ENCODE measurements at places on chromosomes 2 and 18. TPM values are rescaled to one million over a fixed set of nuclear protein-coding genes. Genes with fewer than 3 reads are reported as not detected.

DNA sequence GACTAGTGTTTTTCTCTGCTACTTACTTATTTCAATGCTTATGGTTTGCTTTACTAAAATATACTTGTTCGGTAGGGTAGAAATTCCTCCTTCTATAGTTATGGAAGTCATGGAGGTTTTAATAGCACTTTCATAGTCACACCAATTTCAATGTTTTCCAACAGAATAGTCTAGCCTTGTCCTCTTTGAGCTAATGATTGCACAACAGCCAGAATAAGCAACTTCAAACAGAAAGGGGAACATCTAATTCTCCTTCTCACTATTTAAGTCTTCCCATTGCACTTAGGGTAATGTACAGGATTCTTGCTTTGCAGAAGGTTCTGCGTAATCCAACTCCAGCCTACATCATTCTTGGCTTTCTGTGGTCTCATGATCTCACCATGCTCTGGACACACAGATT, 287.7 kb upstream of the GCFC2 start:
- DNase-seq, result no peak

- peak; percentile 34 for DNase-seq
Measured at GRCh38 chr2:234483568-234484251, 13.2 kb downstream of the ARL4C start.

DNA sequence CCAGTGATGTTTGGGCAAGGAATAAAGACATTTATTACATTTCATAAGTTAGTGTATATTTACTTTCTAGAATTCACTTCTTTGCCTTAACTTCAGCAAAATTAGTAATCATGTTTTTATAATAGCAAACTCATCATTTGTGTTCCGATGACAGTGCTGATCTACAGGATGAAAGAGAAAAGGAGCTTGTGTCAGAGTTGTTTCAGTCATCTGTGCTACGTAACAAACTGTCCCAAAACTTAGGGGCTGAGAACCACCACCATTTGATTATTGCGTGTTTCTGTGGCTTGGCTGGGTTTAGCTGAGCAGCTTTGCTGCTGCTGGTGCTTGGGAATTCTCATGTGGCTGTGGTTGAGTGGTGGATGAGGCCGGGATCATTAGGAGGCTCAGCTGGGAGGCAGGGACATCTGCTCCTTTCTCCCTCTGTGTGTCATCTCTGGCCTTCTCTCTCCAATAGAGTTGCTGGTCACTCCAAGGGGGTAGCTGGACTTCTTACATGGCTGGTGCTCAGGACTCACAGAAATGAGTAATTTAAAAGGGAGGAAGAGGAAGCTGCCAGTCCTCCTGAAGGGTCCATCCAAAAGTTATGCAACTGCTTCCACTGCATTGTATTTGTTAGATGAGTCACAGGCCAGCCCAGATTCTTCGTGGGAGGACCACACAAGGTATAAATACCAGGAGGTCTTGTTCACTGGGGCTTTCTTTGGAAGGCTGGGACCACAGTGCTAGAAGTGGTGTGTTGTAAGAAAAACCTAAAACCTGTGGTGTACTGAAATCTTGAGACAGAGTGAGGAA, 43.4 kb upstream of the HAAO start:
- DNase-seq, result no peak

GRCh38 chr18:59846814-59847490, 52.8 kb upstream of the PMAIP1 start:
- DNase-seq, result peak; percentile 67

- DNase-seq, result no peak
Measured at GRCh38 chr2:111116011-111116746, 4.5 kb upstream of the BCL2L11 start.

DNA sequence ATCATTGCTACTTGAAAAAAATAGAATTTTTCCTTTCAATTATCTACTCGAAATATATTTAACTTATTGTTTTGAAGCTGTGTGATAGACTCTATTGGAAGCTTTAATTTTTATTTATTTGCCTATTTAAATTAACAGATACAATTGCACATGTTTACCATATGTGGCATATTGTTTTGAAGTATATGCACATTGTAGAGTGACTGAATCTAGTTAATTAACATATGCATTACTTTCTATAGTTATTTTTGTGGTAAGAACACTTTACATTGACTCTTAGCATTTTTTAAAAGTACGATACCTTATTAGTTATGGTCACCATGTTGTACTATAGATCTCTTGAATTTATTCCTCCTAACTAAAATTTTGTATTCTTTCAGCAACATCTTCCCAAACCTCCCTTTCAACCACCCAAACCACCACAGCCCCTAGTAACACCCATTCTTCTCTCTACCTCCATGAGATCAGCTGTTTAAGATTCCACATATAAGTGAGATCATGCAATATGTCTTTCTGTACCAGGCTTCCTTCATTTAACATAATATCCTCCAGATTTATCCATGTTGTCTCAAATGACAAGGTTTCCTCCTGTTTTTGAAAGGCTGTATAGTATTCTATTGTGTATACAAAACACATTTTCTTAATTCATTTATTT, 58.5 kb upstream of the SPHKAP start:
- no peak for DNase-seq

GRCh38 chr18:49548229-49548636, 13.6 kb upstream of the LIPG start:
- DNase-seq, result no peak

- no peak for DNase-seq
Measured at GRCh38 chr18:65380986-65381385, 369.8 kb upstream of the CDH7 start.

DNA sequence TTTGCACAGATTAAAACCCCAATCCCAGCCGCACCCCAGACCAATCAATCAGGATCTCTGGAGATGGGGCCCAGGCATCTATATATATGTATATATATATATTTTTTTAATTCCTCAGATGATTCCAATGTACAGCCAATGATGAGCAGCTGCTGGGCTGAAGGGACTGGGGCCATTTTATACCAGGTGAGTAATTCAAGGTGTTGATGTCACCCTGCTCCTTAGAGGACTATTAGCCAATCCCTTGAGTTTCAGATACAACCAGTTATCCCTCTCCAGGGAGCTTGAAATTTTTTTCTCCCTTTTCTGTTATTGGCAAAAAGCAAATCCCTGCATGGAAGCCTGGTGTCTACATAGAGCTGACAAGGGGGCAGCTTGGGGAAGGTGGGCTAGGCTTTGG, 59.8 kb downstream of the MCFD2 start:
- DNase-seq, result no peak

GRCh38 chr2:207502577-207503198, 27.1 kb upstream of the CREB1 start:
- DNase-seq, result no peak

DNA sequence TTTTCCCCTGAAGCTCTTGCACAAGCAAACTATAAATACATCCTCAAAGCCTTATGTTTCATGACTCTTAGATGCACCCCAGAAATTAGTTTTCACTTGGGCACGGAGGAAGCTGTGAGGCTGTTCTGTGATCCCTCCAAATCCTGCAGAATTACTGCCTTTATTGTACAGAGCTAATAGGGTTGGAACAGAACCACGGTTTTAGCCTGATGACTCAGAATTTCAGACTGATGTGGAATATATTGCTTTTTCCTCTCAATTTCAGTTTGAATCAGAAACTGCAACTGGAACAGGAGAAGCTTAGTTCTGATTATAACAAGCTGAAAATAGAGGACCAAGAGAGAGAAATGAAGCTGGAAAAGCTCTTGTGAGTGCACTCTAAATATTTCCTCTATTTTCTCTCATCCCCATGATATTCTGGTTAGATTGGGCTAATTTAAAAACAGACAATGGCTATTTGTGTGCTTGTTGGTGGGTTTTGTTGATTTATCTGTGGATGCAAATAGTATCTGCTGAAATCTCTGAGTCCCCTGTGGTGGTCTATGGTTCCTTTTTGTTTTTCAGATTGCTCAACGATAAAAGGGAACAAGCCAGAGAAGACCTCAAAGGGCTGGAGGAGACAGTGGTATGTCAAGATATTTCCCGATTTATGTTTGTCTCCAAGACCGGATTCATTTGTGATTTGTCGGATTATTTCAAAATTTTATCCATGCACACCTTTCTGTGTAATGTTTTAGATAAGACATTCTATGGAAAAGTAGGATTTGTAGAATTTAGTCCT, 38.2 kb upstream of the LYPD6B start:
- no peak for DNase-seq

DNA sequence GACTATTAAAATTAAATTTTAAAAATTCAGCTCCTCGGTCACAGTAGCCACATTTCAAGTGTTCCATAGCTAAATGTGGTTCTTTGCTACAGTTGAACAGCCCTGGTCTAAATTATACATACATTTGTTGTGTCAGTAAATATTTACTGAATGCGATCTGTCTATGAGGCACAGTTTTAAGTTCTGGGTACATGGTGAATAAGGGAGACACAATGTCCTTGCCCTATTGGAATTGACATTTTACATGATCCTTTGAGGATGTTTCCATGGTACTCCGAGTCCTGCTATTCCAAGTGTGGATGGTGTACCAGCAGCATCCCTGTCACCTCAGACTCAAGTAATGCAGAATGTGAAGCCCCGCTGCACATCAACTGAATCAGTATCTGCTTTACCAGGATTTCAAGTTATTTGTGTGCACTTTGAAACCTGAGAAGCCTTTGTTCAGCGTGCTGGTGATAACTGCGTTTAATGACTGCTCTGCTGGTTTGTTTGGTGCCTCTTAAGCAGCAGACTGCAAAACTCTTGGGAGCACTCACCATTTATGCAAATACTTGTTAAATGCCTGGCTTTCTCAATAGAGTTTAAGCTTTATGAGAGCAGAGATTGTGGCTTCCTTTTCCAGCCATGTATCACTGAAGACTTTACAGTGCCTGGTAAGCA, 1.5 kb downstream of the GALNT1 start:
- no peak for DNase-seq

- DNase-seq, result peak; percentile 87
Measured at GRCh38 chr2:160205505-160205904, 5.4 kb upstream of the ITGB6 start.

DNA sequence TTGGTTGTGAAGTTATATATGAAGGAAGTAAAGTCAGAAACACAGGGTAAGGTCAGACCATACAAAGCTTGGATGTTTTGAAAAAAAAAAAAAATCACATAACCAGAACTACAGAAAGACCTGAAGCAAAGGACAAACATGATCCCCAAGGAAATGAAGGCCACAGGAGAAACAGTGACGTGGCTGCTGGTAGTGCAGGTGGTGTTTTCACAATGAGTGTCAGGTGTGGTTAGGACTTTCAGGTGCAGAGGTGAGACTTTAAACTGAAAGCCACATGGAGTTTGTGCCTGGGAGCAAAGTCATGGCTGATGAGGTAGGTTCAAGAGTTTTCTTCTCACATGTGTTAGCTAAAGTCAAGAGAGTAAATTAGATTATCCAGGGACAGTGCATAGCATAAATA, 270.7 kb downstream of the PIEZO2 start:
- DNase-seq, result no peak

- no peak for DNase-seq
Measured at GRCh38 chr2:176151442-176152287, at the start of gene HOXD4. Gene HOXD4 (plus strand): TSS chr2:176151550. CDS start chr2:176151634, 84 bp downstream.

DNA sequence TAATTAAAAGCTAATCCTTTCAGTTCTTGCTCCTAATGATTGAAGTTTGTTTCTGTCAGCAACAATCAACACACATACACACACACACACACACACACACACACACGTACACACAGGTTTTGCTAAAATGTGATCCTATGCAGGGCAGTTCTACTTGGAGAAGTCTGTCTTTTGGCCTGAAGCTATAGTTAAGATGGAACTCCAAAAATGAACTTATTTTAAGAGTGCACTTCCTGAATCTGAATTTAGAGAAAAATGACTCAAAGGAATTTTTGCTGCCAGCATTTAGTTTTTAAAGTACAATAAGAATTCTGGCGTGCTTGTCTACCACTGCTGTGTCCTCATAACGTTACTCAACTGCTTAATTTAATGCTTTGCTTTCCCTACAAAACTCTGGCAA, 6.6 kb downstream of the GALNT5 start:
- DNase-seq, result no peak

- DNase-seq, result no peak
Measured at GRCh38 chr2:120224735-120225548, 1.7 kb upstream of the TMEM185B start.

DNA sequence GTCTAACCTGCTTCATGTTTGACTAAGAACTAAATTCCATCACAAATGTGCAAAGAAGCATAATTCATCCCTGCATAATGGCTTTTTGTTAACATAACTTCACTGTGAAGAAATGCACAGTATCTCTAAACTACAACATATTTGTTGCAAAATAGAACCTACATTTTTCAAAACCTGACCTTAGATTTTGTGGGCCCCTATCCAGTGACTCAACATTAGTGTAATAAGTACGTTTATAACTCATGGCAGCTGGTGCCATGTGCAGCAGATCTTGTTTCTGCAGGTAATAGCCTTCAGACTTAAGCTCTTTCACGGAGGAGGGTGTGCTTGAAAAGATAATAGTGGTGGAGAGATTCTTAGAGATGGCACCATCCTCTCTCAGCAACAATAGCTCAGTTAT, 28.6 kb upstream of the VWC2L start:
- DNase-seq, result no peak

GRCh38 chr18:59516356-59517155, 157.5 kb upstream of the LMAN1 start:
- no peak for DNase-seq

GRCh38 chr2:239882331-239882732, 142.8 kb downstream of the NDUFA10 start:
- peak; percentile 72 for DNase-seq

DNA sequence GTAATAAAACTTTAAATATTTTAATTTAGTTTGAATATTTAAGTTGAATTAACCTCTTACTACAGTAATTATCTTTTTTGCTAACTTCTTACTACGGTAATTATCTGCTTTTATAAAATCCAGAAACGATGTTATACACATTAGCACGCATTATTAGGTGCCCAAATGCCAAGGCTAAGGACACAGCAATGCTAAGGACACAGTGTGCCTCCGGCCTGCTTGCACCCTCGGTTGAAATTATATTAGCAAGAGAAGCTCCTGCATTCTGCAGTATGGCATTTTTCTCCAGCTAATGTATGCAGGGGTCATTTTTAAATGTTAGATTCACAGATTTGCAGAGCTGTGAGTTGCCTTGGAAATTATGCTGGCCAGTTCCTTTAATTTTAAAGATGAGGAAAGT, 220.0 kb downstream of the NEDD4L start:
- DNase-seq, result no peak

DNA sequence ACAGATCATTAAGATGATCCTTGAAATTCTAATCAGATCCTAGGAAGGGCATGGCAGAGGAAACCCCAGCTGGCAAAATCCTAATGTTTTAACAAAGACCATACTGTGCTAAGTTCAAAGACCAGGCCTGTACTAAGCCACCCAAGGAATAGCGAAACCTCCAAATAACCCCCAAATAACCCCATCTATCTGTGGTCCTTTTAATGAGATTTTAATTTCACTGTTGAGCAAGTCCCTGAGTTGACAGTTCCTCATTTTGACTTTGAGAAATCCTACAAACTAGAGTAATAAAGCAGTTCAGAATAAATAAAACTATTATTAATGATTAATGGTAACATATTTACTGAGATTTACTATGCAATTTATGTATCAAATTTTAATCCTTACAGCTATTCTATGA, 259.8 kb downstream of the STK39 start:
- DNase-seq, result no peak

GRCh38 chr2:85287721-85288120, 40.1 kb downstream of the TGOLN2 start:
- DNase-seq, result no peak

The TDRD15 gene
- 0.06 TPM for total RNA-seq

The MEP1B gene
- total RNA-seq, result 11.8 TPM

The DYSF gene
- 5.0 TPM for total RNA-seq

The RIT2 gene
- not detected for total RNA-seq

The AQP12A gene
- 4.0 TPM for total RNA-seq

The DSEL gene
- 2.2 TPM for total RNA-seq

The GPR45 gene
- total RNA-seq, result not detected

The PARD3B gene
- total RNA-seq, result 28.3 TPM
